CD14-positive monocyte (primary cell): ENCODE measurements at places on chromosomes 12 and 14.
A peak's percentile ranks its signal among the peaks of the same experiment; 100 is the strongest.

- no peak for DNase-seq
Observed at GRCh38 chr12:103350116-103350515, 145.7 kb downstream of the C12orf42 start.

DNA sequence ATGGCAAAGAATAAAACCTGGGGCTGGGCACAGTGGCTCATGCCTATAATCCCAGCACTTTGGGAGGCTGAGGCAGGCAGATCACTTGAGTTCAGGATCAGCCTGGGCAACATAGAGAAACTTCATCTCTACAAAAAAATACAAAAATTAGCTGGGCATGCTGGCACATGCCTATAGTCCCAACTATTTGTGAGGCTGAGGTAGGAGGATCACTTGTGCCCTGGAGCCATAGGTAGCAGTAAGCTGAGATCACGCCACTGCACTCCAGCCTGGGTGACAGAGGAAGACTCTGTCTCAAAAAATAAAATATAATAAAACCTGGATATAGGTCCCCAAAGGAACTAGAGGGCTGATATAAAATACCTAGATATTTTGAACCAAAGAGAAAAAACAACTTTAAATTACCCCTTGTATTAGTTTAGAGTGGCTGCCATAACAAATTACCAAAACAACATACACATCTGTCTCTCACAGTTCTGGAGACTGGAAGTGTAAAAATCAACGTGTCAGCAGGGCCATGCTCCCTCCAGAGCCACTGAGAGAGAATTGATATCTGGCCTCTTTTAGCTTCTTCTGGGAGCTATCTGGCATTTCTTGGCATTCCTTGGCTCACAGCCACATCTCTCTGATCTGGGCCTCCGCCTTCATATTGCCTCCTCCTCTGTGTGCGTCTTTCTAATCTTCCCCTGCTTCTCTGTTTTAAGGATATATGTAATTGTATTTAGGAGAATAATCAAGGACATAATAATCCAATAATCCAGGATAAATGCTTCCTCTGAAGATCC lies 47.9 kb upstream of the ATF7IP start:
- DNase-seq: no peak

DNA sequence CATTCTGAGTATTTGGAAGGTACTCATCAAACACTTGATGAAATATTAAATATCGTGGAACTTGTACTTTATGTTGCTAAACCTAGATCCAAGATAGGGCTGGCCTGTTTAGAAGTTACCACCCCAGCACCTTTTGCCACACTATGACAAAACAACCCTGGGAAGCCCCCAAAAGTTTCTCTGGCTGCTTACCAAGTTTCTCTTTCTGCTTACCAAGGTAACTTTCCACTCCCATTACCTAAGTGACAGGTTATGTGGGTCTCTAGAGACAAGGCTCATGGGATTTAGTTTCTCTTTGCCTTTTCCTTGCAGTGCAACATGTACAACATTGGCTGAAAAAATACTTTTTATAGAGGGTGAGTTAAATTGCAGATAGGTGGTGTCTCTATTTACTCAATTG lies 28.9 kb upstream of the PPM1A start:
- DNase-seq: no peak

GRCh38 chr14:64391113-64391725 lies 3.1 kb downstream of the MTHFD1 start:
- DNase-seq: no peak

DNA sequence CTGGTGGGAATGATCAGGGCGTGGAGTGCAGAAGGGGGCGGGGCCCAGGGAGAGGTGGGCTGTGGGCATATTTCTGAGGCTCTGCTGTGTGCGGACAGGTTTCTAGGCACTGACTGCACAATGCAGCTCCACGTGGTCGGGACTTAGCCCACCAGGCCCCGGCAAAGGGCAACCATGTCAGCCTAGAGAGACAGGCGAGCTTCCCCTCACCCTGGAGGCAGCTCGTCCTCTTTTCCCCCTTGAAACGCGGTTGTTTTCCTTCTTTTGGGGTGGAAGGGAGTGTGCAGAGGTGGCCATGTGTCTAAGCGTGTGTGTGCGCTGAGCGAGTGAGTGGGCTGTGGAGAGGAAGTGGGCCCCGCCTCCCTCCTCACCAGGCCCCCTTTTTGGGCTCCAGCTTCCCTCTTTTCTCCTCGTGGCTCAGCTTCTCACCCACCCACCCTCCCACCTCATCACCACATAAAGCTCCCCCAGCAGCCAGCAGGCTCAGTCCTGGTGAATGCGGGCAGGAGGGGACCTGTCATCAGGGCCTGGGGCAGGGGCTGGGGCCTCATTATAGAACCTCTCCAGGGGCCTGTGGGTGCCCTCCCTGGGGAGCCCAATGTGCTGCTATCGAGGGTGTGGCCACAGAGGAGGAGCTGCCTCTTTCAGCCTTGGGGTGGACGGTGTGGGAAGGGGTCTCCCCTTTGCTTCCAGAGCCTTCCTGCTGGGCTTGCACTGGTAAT lies 22.0 kb downstream of the LRTM2 start:
- DNase-seq: peak; percentile 68

DNA sequence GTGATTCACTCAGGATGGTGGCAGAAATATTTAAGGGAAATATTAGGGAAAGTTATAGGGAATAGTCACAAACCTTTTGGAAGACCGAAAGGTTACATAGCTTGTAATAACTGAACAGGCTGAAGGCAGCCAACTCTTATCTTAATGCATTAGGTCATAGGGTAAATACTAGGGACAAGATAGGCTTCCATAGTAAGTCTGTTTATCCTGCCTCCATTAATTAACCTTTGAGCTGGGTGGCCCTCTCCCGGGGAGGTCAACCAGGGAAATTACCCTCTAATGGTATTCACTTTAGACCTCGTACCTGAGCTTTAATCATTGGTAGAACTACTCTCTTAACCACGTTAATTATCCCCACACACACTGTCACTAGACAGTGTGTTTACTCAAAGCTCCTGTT lies 981.8 kb downstream of the SLC16A7 start:
- no peak for DNase-seq

DNA sequence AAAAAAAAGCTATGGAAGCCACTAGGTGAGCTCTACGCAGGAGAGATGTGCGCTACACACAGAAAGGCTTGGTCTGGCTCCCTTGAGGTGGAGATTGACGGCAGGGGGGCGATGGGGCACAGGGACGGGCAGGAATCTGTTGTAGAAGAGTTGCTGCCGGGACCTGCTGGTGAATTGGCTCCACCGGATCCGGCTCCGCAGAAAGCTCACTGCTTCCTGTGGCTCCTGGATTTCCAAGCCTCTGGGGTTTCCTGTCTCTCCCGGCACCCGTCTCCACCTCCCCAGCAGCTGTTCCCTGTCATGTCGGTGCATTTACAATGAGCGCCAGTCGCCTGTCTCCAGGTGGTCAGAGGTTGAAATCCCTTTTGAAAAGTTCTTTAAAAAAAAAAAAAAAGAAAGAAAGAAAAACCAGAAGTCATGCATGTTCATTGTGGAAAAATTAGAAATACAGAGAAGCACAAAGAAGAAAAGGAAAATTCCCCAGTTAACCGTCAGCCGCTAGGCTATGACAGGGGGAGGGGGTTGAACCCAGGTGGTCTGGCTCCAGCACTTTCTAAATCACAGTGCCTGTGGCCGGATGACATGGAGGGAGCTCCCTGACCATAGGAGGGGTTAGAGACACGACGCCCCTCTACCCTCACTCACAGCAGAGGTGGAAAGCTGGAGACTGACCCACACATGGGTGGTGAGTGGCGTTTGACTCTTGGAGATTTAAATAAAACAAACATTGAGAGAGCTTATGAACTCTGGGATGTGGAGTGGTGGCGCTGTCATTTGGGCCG lies 20.8 kb downstream of the FAM222A start:
- DNase-seq: no peak

DNA sequence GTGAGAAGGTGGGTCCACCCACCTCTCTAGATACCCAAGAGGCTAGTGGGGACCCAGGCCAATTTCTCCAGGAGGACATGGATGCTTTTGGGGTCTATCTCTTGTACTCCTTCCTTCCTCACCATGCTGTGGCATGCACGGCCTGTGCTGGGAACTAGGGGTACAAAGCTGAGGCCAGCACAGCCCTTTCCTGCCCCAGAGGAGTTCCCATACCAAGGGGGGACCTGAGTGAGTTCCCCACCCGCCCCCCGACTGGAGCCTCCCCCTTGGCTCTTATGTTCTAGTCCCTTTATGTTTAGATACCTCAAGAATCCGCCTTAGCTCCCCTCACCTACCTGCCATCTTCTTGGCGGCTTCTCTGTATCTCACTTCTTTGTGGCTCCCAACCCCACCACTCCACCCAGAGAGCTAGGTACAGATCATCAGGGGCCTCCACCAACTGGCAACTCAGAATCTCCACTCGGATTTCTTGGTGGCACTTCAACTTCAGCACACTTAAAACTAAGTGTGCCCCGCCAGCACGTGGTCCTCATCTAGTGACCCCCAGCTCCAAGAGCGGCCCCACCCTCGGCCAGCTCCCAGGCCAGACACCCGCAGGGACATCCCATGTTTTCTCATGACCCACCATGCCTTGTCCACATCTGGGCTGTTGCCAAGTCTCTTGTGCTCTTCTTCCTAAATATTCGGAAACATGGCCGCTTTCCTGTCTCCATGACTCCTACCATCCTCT lies 115.2 kb upstream of the RTL1 start:
- DNase-seq: no peak

GRCh38 chr14:36583242-36583892 lies 953 bp upstream of the NKX2-8 start:
- DNase-seq: no peak

DNA sequence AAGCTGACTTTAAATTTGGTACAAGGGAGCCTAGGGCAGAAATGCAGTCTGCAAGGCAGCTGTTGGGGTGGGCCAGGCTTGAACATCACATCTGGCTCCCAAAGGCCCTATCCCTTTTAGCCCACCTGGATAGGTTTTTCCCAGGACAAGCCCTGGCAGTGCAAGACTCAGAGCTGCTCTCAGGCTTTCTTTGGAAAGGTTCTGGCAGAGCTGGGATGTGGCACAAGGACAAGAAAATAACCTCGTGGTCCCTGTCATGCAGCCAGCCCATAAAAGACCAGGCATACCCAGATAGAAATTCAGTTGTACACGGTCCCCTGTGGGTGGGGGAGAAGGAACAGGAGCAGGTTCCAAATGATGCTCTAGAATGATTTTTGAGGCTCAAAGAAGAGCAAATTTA lies 206.9 kb downstream of the TTC7B start:
- no peak for DNase-seq

DNA sequence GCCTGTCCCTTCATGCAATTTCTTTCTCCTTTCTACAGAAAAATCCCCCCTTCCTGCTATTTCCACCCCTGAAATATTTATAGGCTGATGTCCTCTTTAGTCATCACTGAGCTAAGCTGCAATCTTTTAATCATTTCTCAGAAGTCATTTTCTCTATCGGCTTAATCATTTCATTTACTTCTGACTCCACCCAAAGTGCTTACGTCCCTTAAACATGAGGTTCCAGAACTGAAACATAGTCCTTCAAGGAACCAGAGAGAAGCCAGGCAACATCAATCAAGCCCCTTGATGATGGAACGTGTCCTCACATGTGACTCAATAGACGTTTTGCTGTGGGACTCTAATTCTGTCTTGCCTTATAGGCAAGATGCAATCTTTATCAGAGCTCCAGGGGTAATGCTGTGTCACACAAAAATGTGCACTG lies 148.7 kb upstream of the KRR1 start:
- DNase-seq: no peak

- no peak for DNase-seq
Observed at GRCh38 chr14:44846232-44846824, 115.4 kb downstream of the KLHL28 start.

GRCh38 chr14:71013551-71014192 lies 106.4 kb downstream of the PCNX1 start:
- no peak for DNase-seq

DNA sequence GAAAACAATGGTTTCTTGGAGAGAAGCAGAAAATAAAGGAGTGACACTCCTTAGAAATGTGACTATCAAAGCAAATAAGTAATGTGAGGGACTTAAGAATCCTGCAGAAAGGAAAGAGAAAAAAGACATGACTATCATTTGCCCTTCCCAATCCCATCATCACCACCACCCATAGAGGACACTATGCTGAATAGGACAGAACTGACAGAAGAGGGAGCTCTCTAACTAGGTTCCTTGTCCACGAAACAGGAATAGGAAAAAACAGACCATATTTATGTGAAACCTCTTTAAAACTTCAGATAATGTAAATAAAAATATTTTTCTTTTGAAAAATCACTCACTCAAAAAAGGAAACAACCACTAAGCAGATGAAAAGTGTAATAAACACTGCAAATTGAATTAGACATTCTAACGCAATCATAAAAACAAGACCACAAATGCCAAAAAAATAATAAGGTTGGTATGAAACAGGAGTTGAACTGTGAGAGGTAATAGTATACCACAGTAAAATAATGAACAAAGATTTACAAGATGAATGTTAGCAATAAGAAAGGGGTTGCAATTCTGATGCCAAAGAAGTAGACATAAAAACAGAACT lies 24.1 kb downstream of the KLRD1 start:
- peak; percentile 26 for DNase-seq

- no peak for DNase-seq
Observed at GRCh38 chr12:49496417-49497360, 42.1 kb upstream of the KCNH3 start.

- no peak for DNase-seq
Observed at GRCh38 chr12:99649551-99649950, 2.0 kb downstream of the GARIN6 start.
